Esophagus squamous epithelium (tissue), 5 donors: ENCODE measurements at places on chromosomes 13 and 19.

DNA sequence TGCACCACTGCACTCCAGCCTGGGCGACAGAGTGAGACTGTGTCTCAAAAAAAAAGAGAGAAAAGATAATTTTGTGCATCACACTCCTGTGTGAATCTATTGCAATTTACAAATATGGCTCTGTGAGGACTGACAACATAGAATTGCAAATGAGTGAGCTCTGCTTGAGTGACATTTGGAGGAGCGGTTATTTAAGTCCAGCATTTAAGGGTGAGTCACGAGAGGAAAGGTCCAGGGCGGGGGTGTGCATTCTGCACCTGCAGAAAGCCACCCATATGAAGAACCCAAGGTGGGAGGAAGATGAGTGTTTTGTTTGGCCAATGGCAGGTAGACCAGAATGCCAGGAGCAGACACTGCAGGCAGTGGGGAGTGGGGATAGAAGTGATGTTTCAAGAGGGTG, 58.5 kb downstream of the DGKH start:
- no peak for DNase-seq

DNA sequence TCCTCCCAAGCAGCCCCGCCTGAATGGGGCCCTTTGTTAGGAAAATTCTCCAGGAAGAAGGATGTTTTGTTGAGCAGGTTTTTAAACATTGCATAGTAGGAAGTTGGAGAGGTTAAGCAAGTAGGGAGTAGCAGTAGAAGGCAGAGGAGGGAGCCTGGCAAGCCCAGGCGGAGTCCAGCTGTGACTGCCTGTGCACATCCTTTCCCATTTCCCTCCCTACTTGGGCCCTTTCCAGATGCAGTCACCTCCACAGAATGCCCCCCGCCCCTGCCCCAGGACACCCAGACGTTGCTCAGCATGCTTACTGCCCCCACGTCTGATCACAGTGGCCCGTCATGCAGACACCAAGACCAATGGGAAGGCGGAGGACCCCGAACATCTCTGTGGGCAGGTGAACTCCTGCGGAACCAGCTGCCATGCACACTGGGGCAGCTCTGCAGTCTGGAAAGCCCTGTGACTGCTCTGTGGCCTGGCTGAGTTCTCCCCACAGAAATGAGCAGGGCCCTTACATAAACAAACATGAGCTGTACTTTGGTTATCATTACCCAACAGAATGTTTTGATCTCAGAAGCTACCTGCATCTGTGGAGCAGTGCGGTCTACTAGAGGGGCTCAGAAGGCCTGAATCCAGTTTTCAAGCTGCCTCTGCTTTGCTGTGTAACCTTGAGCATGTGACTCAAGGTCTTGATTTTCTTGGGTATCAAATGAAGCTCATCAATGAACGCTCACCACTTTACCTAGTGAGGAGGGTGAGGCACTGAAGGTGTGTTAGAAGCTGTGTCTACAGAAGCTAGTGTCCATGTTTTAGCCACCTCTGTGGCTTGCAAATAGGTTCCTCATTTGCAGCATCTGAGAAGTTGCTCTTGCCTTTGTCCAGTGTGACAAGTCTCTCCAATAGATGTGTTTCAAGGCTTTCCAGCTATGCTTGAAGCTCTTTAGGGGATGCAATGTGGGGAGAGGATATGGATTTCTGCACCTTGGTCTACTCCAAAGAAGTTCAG, 84.2 kb downstream of the TNFRSF19 start:
- no peak for DNase-seq

DNA sequence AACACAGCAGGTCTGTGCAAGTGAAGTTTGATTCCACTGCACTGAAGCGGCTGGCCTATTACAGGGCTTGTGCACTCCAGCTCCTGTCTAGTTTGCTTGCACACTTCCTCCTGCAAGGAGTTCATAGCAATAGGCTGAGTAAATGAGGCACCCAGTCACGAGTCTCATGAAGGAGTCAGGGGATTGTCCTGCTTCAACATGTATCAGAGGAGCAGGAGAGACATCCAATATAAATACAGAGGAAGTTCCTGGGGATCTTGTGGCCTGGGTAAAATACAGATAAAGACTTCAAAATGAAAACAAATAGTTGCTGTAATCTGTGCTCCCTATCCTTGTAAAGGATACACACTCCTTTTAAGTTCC, 259.9 kb downstream of the SLITRK1 start:
- no peak for DNase-seq

GRCh38 chr13:51660813-51661212, 76.6 kb downstream of the WDFY2 start:
- no peak for DNase-seq

- no peak for DNase-seq
Observed at GRCh38 chr13:83286737-83287136, 595.5 kb downstream of the SLITRK1 start.

GRCh38 chr19:51093101-51093500, 10.4 kb upstream of the KLK14 start:
- no peak for DNase-seq

DNA sequence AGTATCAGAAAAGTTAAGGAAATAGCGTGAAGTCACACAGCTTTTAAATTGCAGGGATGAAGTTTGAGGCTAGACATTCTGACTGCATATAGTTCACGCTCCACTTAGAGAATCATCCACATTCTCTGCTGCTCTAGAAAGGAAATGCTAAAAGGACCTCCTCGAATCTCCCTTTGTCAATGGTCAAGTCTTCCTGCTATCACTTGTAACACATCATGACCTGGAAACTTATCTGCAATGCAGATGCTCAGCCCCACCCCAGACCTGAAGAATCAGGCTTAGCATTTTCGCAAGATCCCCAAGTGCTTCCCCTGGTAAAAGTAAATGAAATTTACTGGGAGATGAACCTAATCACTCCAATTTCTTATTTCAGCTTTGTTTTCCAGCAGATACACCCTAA, 372.1 kb downstream of the LIG4 start:
- DNase-seq = no peak

DNA sequence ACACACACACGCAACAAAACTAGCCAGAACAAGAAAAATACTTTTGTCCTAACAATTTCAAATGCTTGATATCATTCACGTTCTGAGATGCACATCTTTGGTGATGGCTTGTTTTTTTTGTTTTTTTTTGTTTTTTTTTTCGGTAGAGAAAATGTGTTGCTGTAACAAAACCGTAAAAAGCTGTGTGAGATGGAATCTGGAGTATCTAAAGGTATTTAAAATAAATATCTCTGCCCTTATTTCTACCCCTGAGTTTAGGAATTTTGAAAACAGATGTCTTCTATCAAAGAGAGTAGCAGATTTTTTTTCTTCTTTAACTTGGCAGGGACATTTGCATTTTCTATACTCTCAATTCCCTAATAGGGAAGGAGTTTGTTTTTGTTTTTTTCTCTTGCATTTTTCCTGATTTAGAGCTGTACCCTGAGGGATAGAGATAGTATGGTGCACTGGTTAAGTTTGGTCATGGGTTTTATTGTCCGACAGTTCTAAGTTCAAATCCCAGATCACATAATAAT, 446.6 kb downstream of the KLF5 start:
- no peak for DNase-seq

DNA sequence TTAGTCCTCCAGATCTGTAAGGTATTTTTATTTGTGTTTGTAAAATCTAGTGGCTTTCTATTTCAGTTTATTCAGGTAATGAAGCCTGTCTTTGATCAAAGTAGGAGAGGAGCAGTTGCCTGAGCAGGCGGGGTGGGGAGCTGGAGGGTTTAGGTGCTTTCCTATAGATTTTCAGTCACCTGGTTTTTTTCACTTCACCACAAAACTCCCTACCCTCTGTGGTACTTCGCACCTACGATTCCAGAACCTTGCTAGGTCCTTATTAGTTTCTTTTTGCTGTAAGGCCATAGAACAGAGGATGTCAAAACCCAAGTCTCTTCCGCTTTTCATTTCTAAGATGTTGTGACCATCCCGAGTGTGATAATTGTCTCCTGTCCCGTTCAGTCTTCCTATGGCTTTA, 26.6 kb downstream of the SLAIN1 start:
- DNase-seq = no peak
